Activated gamma-delta T cell (primary cell): ENCODE measurements at places on chromosomes 6 and 20.

GRCh38 chr6:80143419-80143937 lies 37.0 kb downstream of the BCKDHB start:
- DNase-seq: no peak

- DNase-seq: no peak
These were observed 34.5 kb upstream of the DUSP22 start for GRCh38 chr6:257774-258173.

DNA sequence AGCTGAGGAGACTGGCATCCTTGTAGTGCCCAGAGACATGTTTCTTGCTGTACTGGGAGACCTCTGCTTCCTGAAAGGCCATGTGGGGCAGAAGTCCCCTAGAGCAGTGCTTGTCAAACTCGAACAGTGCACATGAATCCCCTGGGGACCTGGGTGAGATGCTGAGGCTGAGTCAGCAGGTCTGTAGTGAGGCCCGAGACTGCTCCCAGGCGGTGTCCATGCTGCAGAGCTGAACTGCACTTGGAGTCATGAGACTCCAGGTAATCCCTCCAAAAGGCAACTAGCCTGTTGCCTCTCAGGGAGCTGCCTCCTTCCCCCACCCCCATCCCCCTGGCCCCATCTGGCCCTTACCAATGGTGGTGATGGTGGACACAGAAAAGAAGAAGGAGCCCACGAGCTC lies 3.7 kb downstream of the KCNK17 start:
- no peak for DNase-seq

GRCh38 chr20:1472556-1473245 lies 6.1 kb upstream of the NSFL1C start:
- DNase-seq: no peak

DNA sequence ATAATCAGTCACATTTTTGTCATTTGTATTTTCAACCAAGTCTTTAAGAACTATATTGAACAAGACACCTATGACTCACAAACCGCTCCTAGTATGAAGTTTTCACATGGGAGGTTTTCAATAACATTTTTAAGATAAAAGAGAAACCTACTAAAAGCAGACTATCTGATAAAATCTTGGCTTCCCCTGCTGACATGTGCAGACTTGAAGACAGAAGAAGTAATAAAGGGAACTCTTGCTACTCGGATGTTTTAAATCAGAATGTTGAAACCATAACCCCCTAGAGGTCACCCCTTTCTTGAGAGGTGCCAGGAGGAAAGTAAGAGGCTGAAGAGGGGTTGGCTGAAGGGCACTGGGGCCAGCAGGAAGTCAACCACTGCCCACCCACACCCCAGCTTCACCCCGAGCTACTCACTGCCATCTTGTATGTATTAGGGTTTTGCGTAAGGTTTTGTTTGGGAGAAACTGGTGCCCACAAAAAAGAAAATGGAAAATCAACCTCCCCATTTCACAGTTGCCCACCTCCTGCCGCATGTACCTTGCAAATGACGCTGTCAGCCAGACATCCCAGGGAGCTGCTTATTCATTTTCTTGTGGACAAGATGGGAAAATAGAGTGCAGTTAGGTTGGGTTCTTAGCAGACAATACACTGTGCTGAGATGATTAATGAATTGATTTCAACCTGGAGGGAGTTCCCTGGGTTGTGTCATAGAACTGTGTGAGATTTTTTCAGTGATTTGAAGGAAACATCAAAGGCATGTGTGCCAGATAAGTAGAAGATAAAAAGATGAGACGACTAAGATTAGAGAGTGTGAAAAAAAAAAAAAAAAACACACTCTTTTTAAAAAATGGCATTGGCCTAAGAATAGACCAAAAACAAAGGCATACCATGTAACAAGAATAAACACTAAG lies 83.2 kb upstream of the TAB2 start:
- no peak for DNase-seq

DNA sequence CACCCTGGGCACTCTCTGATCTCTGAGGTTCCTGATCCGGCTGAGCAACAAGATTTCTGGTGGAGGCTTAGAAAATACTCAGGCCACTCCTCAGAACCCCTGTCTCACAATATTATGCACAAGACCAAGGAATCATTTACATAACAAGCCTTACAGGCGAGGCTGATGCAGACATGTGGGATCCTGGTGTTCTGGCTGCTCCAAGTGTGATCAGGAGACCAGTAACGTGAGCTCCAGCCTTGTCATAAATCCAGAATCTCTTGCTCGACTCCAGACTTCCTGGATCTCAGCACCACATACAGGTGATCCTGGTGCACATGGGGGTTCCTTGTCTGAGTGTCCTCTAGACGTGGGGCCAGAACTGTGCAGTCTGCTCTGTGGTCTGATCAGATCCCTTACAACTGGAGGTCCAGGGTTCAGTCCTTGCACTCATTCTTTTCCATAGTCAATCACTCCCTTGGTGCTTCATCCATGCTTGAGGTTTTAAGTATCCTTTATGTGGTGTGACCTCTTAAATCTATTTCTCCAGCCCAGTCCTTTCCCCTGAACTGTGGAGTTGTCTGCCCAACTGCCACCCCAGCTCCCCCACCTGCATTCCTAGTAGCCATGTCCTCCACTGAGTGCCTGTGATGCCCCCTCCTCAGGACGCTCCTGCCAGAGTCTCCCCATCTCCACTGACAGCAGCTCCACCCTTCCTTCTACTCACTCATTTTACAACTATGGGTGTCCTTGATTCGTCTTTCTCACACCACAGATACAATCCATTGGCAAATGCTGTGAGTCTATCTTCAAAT lies 5.1 kb downstream of the HLA-C start:
- no peak for DNase-seq

DNA sequence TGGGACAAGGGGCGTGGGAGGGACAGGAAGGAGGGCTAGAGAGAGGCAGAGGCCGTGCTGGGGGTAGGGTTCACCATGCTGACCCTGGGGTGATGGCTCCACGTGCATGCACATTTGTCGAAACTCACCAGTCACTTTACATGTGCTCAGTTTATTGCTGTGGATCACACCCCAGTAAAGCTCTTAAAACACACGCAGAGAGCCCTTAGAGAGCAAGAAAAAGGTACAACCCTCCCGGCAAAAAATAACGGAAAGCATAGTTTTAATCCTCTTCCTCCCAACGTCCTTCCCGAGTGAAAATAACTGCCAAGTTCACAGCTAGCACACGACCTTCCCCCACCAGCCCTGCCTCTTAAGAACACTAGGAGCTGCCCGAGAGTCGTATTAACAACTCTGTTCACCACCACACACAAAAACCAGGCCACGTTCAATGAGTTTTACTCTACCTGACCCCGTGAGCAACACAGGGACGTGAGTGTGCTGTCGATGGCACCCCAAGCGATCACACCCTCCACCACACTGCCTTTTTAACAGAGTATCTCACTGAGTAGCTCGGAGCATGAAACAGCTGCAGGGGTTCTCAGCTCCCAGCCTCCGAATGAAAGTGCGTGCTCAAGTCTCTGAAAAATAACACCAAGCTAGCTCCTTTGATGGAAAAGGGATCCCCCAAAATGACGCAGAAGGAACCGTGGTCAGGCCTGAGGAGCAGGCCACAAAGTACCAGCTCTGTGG lies 39.7 kb downstream of the TAF4 start:
- DNase-seq: no peak

DNA sequence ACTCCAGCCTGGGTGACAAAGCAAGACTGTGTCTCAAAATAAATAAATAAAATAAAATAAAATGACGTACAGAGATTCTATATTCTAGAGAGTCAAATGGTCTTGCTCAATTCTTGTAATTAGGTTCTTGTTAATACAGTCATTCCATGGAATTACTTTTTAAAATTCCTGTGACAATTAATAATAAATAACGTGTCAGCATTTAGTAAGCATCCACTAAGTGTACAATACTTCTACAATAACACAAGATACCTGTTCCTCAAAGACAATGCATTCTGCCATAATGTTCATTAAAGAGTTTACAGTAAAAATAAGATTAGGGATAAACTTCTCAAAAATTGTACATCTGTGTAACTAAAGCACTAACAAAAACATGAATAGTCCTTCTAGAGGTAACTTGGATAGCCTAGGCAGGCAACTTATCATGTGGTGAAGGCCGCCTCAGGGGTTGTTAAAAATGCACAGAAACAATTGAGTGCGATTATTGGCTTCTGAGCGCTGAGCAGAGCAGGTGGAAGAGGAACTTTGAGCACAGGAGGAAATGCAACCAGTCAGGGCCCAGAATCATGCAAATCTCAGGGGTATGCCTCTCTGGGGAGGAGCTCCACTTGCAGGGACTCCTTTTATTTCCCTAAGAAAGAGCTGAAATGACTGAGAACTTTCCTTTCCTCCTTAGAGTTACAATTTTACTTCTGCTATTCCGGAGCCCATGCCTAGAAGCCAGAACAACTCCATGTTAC lies 37.1 kb downstream of the QRSL1 start:
- no peak for DNase-seq

DNA sequence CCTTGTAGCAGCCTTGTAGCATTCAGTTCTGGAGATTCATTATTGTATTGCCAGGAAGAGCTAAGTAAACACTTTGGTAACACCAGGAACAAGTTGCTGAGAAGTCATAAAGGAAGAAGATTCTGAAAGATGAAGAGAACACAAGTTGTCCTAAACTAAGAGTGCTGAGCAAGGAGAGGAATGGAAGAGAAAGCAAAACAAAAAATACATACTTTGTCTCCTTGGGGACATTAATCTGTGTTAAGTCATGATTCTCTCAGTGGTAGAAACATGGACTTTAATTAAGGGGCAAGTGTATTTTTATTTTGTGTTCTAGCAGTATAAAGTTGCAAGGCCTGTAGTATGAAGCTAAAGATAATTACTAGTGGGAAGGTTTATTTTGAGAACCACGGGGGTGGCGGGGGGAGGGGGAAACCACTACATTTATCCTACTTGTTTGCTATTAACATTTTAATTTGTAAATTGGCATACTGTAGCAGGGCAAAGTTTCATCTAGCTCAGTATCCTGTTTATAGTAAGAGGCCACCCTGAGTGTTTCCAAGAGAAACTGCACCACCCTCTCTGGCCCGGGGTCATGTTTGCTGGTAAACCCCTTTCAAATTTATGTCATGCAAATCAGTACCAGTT lies 463.0 kb downstream of the CDKAL1 start:
- DNase-seq: no peak

- DNase-seq: no peak
These were observed 106.5 kb downstream of the CDH26 start for GRCh38 chr20:60064554-60065196.

DNA sequence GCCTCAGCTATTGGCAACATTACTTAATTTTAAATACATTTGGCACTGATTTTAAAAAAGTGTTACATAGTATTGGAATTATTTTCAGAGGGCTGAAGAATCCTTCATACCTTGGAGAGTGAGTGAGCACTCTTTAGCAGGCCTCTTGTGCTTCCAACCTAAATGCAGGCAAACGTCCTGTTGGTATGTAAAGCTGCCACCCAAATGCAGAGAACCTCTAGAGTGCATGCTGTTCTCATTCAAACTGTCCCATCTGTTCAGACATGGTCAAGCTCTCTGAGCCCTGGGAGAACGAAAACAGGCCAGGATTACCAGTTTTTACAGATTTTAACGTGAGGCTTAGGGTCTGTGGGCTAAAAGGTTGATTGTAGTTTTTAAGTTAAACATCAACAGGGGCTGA lies 378.0 kb upstream of the FLRT3 start:
- no peak for DNase-seq

DNA sequence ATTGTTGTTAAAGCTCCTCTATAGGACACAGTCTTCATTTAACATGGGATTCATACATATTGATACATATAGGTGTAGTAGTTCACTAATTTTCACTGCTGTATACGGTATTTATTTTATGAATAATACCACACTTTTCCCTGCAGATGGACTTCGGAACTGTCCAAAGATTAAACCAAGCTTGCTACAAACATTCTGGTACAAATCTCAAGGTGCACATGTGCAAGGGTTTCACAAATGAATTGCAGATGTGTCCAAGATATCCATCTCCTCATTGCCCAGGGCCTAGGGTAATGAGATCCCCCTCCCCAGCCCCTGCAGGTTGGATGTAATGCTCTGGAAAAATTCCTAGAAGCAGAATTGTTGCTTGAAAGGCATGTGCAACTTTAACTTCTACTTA lies 31.4 kb downstream of the DTNBP1 start:
- no peak for DNase-seq

GRCh38 chr6:78835817-78836216 lies 31.5 kb upstream of the IRAK1BP1 start:
- DNase-seq: no peak

DNA sequence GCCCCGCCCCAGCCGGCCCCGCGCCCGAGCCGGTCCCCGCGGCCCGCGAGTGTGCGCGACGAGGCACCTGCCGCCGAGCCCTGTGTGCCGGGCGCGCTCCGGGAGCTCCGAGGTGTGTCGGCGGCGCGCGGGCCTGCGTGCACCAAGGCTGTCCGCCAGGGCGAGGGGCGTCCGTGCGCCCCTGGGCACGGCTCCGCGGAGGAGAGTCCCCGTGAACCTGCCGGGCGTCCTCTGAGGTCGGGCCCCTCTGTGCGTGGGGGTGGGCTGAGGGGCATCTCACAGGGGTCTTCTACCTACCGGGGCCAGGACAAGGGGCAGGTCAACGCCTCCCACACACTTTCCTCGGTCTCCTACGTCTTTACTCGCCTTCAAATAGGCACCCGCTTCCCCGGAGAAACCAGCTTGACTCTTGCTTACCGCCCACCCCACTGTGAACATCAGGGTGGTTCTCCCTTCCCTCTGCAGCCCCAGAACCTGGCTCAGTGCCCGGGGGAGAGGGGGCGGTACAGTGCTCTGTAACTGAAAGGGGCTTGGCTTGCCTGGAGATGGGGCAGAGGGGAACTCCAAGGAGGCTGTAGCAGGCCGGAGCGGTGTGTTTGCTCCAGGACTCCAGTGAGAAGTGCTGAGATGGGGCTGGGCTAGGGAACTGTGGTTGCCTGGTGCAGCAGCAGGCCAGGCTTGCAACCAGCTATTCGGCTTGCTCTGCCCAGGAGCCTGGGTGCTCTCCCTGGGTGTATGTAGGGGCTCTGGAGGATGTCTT lies at the start of gene SAMD10:
Gene SAMD10, minus strand, starts transcription at position 86 of the 760 bp plus-strand sequence. CDS start 175 bp downstream, outside the sequence.
- DNase-seq: peak; percentile 42

GRCh38 chr6:161903584-161904212 lies 629.8 kb upstream of the AGPAT4 start:
- no peak for DNase-seq

GRCh38 chr6:83872386-83873118 lies 13.1 kb downstream of the CYB5R4 start:
- no peak for DNase-seq

DNA sequence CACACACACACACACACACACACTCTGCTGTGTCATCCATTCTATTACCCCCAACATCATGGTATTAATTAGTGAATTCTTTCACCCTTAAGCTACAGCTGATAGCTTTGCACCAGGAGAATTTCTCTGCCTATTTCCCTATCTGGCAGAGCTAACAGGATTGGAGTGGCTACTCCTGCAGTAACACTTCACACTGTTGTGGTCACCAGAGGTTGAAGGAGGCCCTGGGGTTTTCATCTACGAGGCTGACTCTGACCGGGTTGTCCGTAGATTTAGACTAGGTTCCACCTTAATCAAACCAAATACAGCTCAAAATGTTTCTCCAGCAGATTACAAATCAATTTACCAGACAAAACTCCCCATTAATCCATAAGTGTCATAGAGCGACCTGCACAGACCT lies 69.2 kb upstream of the RIPOR2 start:
- no peak for DNase-seq

DNA sequence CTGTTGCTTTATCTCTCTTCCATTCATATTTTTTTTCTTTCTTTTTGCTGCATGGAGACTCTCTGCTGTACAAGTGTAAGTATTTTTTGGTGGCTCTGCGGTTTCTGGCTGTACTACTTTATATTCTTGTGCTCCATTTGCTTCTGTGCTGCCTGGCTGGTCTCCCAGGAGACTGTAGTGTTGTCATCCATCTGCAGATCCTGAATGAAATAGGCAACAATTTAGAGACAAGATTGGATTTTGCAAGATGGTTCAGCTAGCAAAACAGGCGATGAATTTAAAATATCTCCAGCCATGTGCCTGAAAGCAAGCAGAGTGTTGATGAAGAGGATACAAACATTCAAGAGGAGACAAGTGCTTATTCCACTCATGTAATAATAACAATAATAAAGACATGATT lies 75.1 kb upstream of the SCGN start:
- DNase-seq: no peak
